IMR-90 (cell line): ENCODE measurements at places on chromosomes 4 and X. TPM values are rescaled to one million over a fixed set of nuclear protein-coding genes. Genes with fewer than 3 reads are reported as not detected.

DNA sequence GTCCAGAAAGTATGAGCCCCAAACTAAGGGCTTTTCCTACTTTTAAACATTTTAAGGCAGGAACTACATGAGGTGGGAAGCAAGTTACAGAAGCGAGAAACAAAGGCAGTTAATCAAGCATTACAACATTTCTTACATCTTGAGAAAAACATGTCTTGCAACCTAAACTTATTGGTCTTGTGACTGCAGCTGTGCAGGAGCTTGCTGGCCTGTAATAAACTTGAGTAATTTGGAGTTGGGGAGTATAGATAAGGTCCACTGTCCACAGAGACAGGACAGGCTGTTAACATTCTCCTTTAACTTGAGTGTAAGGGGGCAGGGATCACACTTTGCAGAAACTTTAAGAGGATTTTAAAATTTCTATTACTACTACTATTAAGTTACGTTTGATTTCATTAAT, 2.7 kb upstream of the UGT8 start:
- peaks cover 1% of the 10 kb centered on the region; the same call in 1 of the 2 replicates for H3K4me1 ChIP-seq
- H3K36me3 ChIP-seq: no peaks in the 10 kb centered on the region
- H3K27ac ChIP-seq: no peak overlapping the region
- no peak overlapping the region for H3K4me3 ChIP-seq
- peaks cover 24% of the 10 kb centered on the region for H3K27me3 ChIP-seq
- DNase-seq: no peak

DNA sequence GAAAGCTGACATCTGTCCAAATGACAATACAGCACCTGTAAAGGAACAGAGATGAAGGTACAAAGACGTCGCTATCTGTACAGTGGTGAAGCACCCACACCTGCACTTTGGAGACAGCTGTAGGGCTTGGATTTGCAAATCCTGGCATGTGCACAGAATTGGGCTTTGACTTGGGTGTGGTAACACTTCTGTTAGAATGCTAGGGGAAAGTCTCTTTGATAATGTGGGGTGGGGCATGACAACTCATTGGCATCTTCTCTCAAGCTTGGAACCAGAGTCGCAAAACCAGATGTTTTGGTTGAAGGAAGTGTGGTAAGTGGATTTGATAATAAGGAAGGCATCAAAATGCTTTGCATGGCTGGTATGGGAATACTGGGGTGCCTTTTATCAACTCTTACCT, 55.5 kb downstream of the VCX3B start:
- no peaks in the 10 kb centered on the region for H3K36me3 ChIP-seq
- H3K4me1 ChIP-seq: no peaks in the 10 kb centered on the region
- H3K27ac ChIP-seq: no peak overlapping the region
- no peak for DNase-seq
- H3K27me3 ChIP-seq: no peaks in the 10 kb centered on the region

- peak overlapping the region; percentile 33; the same call in 1 of the 2 replicates for H3K27ac ChIP-seq
- peaks cover 4% of the 10 kb centered on the region; the same call in 1 of the 2 replicates for H3K4me1 ChIP-seq
- no peaks in the 10 kb centered on the region; the same call in 1 of the 2 replicates for H3K27me3 ChIP-seq
- peak; percentile 31 for DNase-seq
- H3K4me3 ChIP-seq: peak overlapping the region; percentile 91
Observed at GRCh38 chrX:70433848-70434351, 10.7 kb upstream of the DLG3 start.

GRCh38 chrX:24480400-24480865, 15.3 kb downstream of the PDK3 start:
- H3K36me3 ChIP-seq: no peaks in the 10 kb centered on the region
- H3K4me3 ChIP-seq: no peak overlapping the region
- H3K27ac ChIP-seq: no peak overlapping the region
- no peak for DNase-seq

- no peaks in the 10 kb centered on the region for H3K4me1 ChIP-seq
- H3K36me3 ChIP-seq: no peaks in the 10 kb centered on the region
- H3K27ac ChIP-seq: no peak overlapping the region
- DNase-seq: no peak
- no peaks in the 10 kb centered on the region for H3K27me3 ChIP-seq
Observed at GRCh38 chr4:161160718-161161117, 1003.1 kb downstream of the FSTL5 start.

DNA sequence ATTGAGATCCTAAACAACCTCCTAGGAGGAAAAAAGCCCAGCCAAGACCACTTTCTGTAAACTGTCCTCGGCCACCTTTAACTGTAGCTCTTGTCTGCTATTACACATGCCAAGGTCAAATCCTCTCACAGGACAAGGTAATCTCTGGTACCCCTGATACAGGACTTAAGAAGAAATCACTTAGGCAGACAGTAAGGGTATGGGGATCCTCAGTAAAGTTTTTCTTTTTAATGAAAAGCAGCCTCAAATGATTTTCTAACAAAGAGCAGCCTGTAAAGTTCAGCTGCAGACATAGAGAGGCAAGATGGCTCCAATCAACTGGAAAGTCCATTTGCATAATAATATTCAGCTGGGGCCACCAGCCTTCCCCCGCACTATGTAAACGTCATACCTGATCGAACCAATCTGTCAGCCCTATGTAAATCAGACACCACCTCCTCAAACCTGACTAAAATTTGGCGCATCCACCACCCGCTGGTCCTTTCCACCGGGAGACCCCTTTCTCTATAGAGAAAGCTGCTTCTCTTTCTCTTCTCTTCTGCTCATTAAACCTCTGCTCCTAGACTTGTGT, 14.6 kb upstream of the MPP1 start:
- H3K4me1 ChIP-seq: peaks cover 1% of the 10 kb centered on the region; the same call in 1 of the 2 replicates
- no peaks in the 10 kb centered on the region for H3K36me3 ChIP-seq
- no peak overlapping the region for H3K27ac ChIP-seq
- H3K27me3 ChIP-seq: 0 out of 2 replicates have a peak, but pooled peaks cover 1% of the 10 kb centered on the region
- DNase-seq: no peak

GRCh38 chrX:16718824-16719333, 533 bp upstream of the SYAP1 start:
- H3K36me3 ChIP-seq: no peaks in the 10 kb centered on the region
- H3K4me1 ChIP-seq: peaks cover 4% of the 10 kb centered on the region; the same call in 1 of the 2 replicates
- peak overlapping the region; percentile 82 for H3K27ac ChIP-seq
- peak overlapping the region; percentile 70 for H3K4me3 ChIP-seq
- H3K27me3 ChIP-seq: peaks cover 5% of the 10 kb centered on the region; the same call in 1 of the 2 replicates
- no peak for DNase-seq

GRCh38 chr4:51878431-51878830, 35.5 kb downstream of the DCUN1D4 start:
- H3K4me3 ChIP-seq: no peak overlapping the region
- no peaks in the 10 kb centered on the region for H3K27me3 ChIP-seq
- H3K4me1 ChIP-seq: peaks cover 2% of the 10 kb centered on the region; the same call in 1 of the 2 replicates
- peaks cover 24% of the 10 kb centered on the region for H3K36me3 ChIP-seq
- H3K27ac ChIP-seq: no peak overlapping the region

GRCh38 chr4:2881431-2881830, 37.8 kb downstream of the ADD1 start:
- H3K27ac ChIP-seq: peak overlapping the region; percentile 68
- peak; percentile 48 for DNase-seq
- peaks cover 24% of the 10 kb centered on the region for H3K36me3 ChIP-seq
- no peaks in the 10 kb centered on the region for H3K27me3 ChIP-seq
- no peak overlapping the region for H3K4me3 ChIP-seq
- peaks cover 4% of the 10 kb centered on the region for H3K4me1 ChIP-seq

- no peaks in the 10 kb centered on the region for H3K4me1 ChIP-seq
- H3K36me3 ChIP-seq: no peaks in the 10 kb centered on the region
- no peak overlapping the region for H3K4me3 ChIP-seq
- no peak for DNase-seq
- no peaks in the 10 kb centered on the region for H3K27me3 ChIP-seq
Observed at GRCh38 chrX:32798990-32799389, 412.4 kb downstream of the DMD start.

DNA sequence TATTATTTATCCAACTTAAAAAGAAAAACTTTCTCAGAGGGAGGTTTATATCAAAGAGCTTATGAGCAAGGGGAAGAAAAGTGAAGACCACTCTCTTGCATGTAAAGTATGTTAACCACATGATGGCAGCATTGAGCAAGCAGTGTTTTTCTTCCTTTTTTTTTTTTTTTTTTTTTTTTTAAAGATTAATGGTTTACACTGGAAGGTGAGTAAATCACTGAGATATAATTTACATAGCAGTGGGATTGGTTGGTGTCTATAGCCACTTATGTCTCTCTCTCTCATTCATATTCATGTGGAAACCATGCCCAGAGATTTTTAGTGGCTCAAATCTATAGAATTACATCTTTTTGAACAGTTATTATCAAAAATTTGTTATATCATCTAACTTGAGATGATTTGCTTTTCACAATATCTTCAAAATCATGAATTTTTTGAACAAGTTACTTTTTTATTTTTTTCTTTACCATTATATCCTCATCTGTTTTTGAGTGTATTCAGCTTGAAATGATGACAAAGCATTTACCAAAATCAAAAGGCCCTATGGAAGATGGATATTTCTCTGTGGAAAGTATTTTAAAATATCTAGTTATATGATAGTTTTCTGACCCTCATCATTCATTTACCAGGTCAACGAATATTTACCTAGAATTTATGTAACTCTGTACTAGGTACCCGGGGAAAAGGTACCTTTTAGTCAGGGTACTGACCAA, 31.6 kb downstream of the MTHFD2L start:
- no peaks in the 10 kb centered on the region for H3K27me3 ChIP-seq
- no peaks in the 10 kb centered on the region for H3K36me3 ChIP-seq
- no peak overlapping the region for H3K27ac ChIP-seq
- no peak overlapping the region for H3K4me3 ChIP-seq

GRCh38 chrX:31546126-31546525, 474.3 kb upstream of the FTHL17 start:
- H3K27ac ChIP-seq: no peak overlapping the region
- H3K4me3 ChIP-seq: no peak overlapping the region
- peak; percentile 76 for DNase-seq
- no peaks in the 10 kb centered on the region; the same call in 1 of the 2 replicates for H3K4me1 ChIP-seq

DNA sequence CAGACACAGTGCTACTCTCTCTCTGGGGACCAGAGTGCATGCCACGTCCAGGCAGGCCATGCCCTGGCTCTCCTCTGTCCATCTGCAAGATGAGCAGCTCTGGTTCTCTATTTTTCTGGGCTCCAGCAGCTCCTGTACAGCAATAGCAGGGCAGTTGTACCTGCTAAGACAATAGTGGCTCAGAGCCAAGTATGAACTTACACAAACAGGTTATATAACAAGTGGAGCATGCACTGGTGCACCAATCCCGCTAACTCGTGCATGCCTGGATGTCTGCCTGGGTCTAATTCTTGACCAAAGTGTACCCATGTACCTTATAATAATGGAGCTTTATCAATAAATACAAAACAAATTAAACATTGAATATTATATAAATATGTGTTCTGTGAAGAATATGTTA, 392.3 kb downstream of the CENPC start:
- no peak overlapping the region for H3K4me3 ChIP-seq
- no peaks in the 10 kb centered on the region for H3K27me3 ChIP-seq
- H3K36me3 ChIP-seq: no peaks in the 10 kb centered on the region
- no peak overlapping the region for H3K27ac ChIP-seq
- no peak for DNase-seq

DNA sequence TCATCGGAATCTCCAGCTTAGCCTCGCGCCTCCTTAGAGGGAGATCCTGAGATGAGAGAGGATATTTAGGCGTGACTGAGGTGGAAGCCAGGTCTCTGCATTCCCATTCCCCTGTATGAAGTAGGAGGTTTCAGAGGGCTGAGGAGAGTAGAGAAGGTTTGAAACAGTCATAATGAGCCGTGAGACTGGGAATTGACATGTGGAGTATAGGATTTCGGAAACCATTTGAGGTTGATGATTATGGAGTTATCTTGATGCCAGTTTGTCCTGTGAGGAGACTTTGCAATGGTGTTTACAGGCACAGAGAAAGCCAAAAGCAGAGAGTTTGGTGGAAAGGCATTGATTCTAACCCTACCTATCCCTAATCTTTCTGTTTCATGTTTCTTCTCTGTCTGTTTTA, 2.0 kb downstream of the CHST7 start:
- no peaks in the 10 kb centered on the region for H3K27me3 ChIP-seq
- H3K36me3 ChIP-seq: no peaks in the 10 kb centered on the region
- H3K27ac ChIP-seq: no peak overlapping the region
- peaks cover 2% of the 10 kb centered on the region; the same call in 1 of the 2 replicates for H3K4me1 ChIP-seq
- no peak for DNase-seq
- H3K4me3 ChIP-seq: peak overlapping the region; percentile 55

- no peak for DNase-seq
- no peak overlapping the region for H3K27ac ChIP-seq
- no peaks in the 10 kb centered on the region for H3K27me3 ChIP-seq
- H3K36me3 ChIP-seq: no peaks in the 10 kb centered on the region
- no peaks in the 10 kb centered on the region for H3K4me1 ChIP-seq
Observed at GRCh38 chr4:82691431-82691830, 107.2 kb downstream of the SCD5 start.

GRCh38 chr4:76199664-76200211, 13.9 kb downstream of the SCARB2 start:
- peak; percentile 31 for DNase-seq
- H3K4me1 ChIP-seq: peaks cover 36% of the 10 kb centered on the region
- no peak overlapping the region for H3K4me3 ChIP-seq
- peak overlapping the region; percentile 12; the same call in 1 of the 2 replicates for H3K27ac ChIP-seq
- peaks cover 4% of the 10 kb centered on the region; the same call in 1 of the 2 replicates for H3K36me3 ChIP-seq
- H3K27me3 ChIP-seq: no peaks in the 10 kb centered on the region

DNA sequence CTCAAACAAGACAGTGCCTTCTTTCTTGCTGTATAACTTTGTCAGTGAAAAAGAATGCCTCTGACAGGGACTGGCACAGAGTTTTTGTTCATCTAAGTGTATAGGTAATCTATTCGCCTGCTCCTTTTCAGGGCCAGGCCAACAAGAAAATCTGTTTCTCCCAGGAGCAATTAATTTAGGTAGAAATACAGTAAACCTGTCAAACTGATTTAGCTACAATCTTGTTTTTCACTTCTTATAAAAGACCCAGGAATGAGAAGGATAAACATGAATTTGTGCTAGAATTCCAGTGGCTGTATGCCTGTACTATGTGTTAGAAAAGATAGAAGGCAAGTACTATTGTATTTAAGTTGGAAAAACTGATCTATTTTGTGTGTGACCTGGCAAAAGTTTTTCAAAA, 6.1 kb downstream of the TMA16 start:
- H3K27ac ChIP-seq: no peak overlapping the region; the same call in 1 of the 2 replicates
- H3K4me3 ChIP-seq: no peak overlapping the region
- H3K4me1 ChIP-seq: peaks cover 6% of the 10 kb centered on the region
- DNase-seq: no peak

DNA sequence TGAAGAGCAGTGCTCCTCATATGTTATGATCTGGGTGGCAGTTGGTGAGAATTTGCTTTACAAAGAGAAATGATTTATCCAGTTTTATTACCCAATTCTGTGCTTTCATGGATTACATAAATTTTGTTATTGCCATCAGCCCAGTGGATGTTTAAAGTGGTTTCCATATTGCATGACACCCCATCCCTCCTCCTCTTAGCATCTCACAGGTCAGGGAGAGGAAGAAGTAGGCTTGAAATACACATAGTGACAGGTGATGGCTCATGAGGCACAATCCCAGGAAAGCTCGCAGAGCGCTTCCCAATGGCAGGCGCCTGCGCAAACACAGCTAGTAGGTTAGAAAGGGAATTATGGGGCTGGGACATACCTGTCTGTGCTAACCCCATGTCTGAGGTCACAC, 47.7 kb upstream of the GATB start:
- no peaks in the 10 kb centered on the region for H3K27me3 ChIP-seq
- no peak overlapping the region for H3K27ac ChIP-seq
- H3K4me3 ChIP-seq: no peak overlapping the region
- H3K4me1 ChIP-seq: peaks cover 10% of the 10 kb centered on the region
- no peaks in the 10 kb centered on the region for H3K36me3 ChIP-seq
- DNase-seq: no peak

The CDKL2 gene
- total RNA-seq: under 0.01 and 0.18 TPM in 2 replicates

The DCAF8L2 gene
- total RNA-seq: not detected in 2 replicates

The NSG1 gene
- 0.56 and 0.72 TPM in 2 replicates for total RNA-seq

The GAGE2A gene
- total RNA-seq: not detected in 2 replicates

The KLHL15 gene
- 7.5 and 11.1 TPM in 2 replicates for total RNA-seq

The TGIF2LX gene
- not detected in 2 replicates for total RNA-seq

The SPANXN3 gene
- total RNA-seq: not detected in 2 replicates

The MSN gene
- total RNA-seq: 580 and 619 TPM in 2 replicates

The KCND1 gene
- 0.28 and 0.36 TPM in 2 replicates for total RNA-seq

The SLC9B1 gene
- total RNA-seq: 0.18 and 0.28 TPM in 2 replicates

The FRMPD3 gene
- under 0.01 TPM in 2 replicates for total RNA-seq

The PRKG2 gene
- total RNA-seq: 2.0 and 2.2 TPM in 2 replicates

The HMGN5 gene
- 0.72 and 0.83 TPM in 2 replicates for total RNA-seq
